ENCODE measurements at places on chromosomes 1 and 21.

GRCh38 chr21:43339668-43340067 is 87.3 kb downstream of the SIK1 start:
- no peak for DNase-seq

- DNase-seq, result no peak
These were observed 20.7 kb downstream of the KCNA2 start for GRCh38 chr1:110585481-110585880.

DNA sequence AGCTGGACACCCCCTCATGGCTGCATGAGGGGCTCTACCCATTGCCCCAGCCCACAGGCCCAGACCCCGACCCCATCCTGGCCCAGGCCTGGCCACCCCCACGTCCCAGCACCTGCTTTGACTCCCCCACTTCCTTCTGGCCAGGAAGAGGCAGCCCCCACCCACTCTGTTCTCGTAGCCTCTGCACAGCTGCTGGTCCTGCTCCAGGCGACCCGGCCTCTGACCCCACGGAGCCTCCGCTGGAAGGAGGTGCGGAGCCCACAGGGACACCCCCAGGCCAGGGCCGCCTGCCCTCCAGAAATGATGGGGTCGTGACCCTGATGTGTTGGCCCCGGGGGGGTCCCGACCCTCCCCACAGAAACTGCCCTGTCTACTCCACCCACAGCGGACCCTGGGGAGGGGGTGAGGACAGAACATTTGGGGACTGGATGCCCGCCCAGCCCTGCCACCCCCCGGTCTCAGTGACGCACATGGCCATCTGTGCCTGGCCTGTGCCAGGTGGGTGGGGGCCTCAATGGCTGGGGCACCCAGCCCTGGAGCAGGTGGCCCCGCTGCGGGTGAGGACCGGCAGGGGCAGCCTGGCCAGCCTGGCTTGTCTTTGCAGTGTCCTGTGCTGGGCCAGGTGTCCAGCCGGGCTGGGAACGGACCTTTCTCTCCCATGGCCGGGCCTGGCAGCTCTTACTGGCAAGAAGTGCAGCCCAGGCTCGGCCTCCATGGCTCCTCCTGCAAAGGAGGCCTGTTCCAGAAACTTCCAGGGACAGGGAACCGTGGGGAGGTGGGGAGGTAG is 78.6 kb downstream of the MORN1 start:
- DNase-seq, result no peak

DNA sequence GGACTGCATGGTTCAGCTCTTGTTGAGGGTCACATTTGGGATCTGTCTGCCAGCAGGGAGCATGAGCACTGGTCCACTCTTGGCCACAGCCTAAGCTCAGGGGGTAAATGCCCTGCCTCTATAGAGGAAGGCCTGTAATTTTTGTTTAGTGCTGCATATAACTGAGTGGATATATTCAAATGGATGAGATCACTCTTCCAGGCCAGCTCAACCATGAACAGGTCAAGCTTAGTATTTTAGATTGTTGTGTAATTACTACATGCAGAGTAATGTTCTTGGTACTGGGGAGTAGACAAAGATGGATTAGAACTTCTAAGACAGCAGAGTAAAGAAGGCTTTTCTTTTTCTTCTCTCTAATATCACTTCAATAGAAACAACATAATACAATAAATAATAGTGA is 376.9 kb downstream of the GPATCH2 start:
- DNase-seq, result no peak

GRCh38 chr1:186609183-186609582 is 71.0 kb downstream of the PTGS2 start:
- no peak for DNase-seq

GRCh38 chr21:45388011-45388521 is 16.9 kb upstream of the COL18A1 start:
- no peak for DNase-seq

- DNase-seq, result no peak
These were observed 93.8 kb upstream of the CCDC190 start for GRCh38 chr1:162954824-162955223.

DNA sequence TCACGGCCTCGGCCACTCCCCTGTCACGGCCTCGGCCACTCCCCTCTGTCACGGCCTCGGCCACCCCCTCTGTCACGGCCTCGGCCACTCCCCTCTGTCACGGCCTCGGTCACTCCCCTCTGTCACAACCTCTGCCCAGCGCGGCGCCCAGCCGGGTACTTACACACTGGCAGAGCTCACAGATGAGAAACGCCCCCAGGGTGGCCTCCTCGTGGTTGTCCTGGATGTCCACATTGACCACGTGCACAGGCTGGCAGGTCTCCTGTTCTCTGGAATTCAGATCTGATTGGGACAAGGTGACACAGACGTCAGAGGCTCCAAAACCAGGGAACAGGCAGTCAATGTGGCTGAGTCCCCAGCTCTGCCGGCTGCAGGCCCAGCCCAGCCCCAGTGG is 3.3 kb upstream of the TMEM240 start:
- no peak for DNase-seq

GRCh38 chr1:18560692-18561091 is 70.0 kb upstream of the PAX7 start:
- DNase-seq, result no peak

DNA sequence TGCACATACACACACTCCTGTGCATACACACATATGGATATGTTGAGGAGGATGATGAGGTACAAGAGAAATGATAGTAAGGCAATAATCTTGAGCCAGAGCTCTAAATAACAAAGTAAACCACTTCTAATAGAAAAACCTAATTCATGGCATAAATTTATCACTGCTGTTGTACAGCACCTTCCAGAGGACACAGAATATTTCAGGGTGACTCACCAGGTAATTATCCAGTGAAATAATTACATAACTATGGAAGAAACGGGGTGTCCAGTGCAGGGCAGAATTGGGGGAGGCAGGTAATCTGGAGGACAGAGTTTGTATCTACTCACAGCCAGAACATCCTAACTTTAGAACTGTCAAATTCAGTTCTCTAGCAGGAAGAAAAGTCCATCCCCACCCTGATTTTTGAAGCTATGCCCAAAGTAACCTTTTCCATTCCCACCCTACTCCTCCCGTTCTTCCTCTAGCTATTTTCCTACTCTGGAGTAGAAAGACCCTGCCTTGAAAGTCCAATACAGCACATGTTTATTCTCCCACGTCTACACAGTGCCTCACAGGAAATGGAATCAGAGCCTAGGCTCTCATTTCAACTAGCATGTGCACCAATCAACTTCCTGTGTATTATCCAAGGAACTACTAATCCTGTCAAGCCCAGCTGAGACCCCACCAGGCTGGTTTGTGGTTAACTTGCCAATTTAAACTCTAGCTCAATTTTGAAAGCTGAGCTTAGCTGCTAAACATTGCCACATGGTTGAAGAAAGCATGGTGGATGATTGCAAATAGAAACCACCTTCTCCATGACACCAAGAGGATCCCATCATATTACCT is 96.6 kb downstream of the PTPN14 start:
- no peak for DNase-seq

- DNase-seq, result no peak
These were observed 1134.7 kb upstream of the ADGRL2 start for GRCh38 chr1:80666073-80666472.

- no peak for DNase-seq
These were observed 176.8 kb upstream of the USP25 start for GRCh38 chr21:15552914-15553494.
